Smooth muscle cell of bladder (primary cell): ENCODE measurements at places on chromosomes 13 and 19. TPM values are rescaled to one million over a fixed set of nuclear protein-coding genes. Genes with fewer than 3 reads are reported as not detected.

ATP4A gene
- total RNA-seq = not detected in 2 replicates

SIGLEC8 gene
- not detected in 2 replicates for total RNA-seq

CHST8 gene
- under 0.01 TPM in 1 of 2 replicates, not detected in the other for total RNA-seq

TYK2 gene
- 44.8 and 63.2 TPM in 2 replicates for total RNA-seq

TNFSF13B gene
- total RNA-seq = 11.7 and 16.6 TPM in 2 replicates

FAAP24 gene
- 0.85 and 0.92 TPM in 2 replicates for total RNA-seq

VSTM2B gene
- not detected in 2 replicates for total RNA-seq

PEX11G gene
- 2.2 and 3.8 TPM in 2 replicates for total RNA-seq
